ENCODE measurements at places on chromosomes 7 and 10. TPM values are rescaled to one million over a fixed set of nuclear protein-coding genes. Genes with fewer than 3 reads are reported as not detected.

DNA sequence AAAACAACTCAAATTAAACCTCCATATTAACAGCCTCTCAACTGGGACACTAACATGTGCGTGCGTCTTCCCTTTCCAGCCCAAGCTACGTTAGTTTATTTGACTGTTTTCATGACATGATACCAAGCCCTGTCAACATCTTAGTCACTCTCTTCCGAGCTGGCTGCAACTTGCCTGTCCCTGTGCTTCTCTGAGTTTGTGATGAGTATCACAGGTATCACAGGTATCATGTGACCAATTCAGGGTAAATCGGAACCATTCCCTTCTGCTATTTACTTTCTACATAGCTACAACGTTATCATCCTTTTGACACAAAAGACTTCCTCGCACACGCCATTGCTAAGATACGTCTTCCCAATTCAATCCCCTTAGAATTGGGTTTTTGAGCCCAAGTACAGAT is 70.2 kb downstream of the CAV1 start:
- H3K27ac ChIP-seq = no peak overlapping the region
- H3K4me3 ChIP-seq = no peak overlapping the region
- no peak for DNase-seq

Gene ANKRD30A
- total RNA-seq = not detected

Gene CFAP43
- 0.36 TPM for total RNA-seq

- H3K4me1 ChIP-seq = no peaks in the 10 kb centered on the region
- no peaks in the 10 kb centered on the region for H3K36me3 ChIP-seq
- H3K27me3 ChIP-seq = no peaks in the 10 kb centered on the region
- H3K27ac ChIP-seq = no peak overlapping the region
- no peak overlapping the region for H3K4me3 ChIP-seq
These were observed 364.2 kb downstream of the SFMBT2 start for GRCh38 chr10:7046615-7047014.

Measured in cardiac muscle cell (in vitro differentiated cells and primary cell).